ENCODE measurements at places on chromosomes 5 and 9. TPM values are rescaled to one million over a fixed set of nuclear protein-coding genes. Genes with fewer than 3 reads are reported as not detected.

Gene FOXD4L6
- 0.37 TPM for total RNA-seq

Gene IL31RA
- total RNA-seq, result 1.5 TPM

Gene MYMK
- total RNA-seq, result not detected

Gene PLK2
- 543 TPM for total RNA-seq

Gene GABRA6
- total RNA-seq, result not detected

Gene TAF11L5
- total RNA-seq, result not detected

Gene HK3
- total RNA-seq, result not detected

Gene CCL28
- 1.5 TPM for total RNA-seq

Gene PCDHA6
- total RNA-seq, result 0.60 TPM

Gene IFNA13
- total RNA-seq, result not detected

Gene WDR41
- 121 TPM for total RNA-seq

Gene ALG2
- 43.5 TPM for total RNA-seq

Gene PCDHGA1
- total RNA-seq, result 0.69 TPM

Gene TPD52L3
- total RNA-seq, result not detected

Gene BTF3
- 130 TPM for total RNA-seq

Gene SPATA31E1
- total RNA-seq, result not detected

Gene FBP2
- not detected for total RNA-seq

Gene LCN10
- not detected for total RNA-seq

Gene C9
- 0.46 TPM for total RNA-seq

Gene PCDHA13
- not detected for total RNA-seq

Gene INSL6
- total RNA-seq, result not detected

Gene PRSS3
- total RNA-seq, result 2.1 TPM

Gene C7
- total RNA-seq, result not detected

Gene SLC1A1
- 18.7 TPM for total RNA-seq

Gene LCP2
- total RNA-seq, result not detected

Gene SPATA31C1
- total RNA-seq, result not detected

Gene SH3RF2
- total RNA-seq, result 7.7 TPM

Gene ALDH1B1
- 62.5 TPM for total RNA-seq

Gene ANKRD18A
- total RNA-seq, result not detected

Gene C9orf50
- total RNA-seq, result not detected

Gene WHRN
- total RNA-seq, result 2.3 TPM

Gene PRRC1
- 66.2 TPM for total RNA-seq

Gene EPB41L4B
- not detected for total RNA-seq

Gene FGF1
- total RNA-seq, result 3.3 TPM

Gene FAM221B
- not detected for total RNA-seq

Gene FOXD4L4
- total RNA-seq, result 0.18 TPM

Measured in smooth muscle cell of the umbilical artery (primary cell).